Right renal pelvis (tissue), 4 donors: ENCODE measurements at places on chromosomes 7 and 10. TPM values are rescaled to one million over a fixed set of nuclear protein-coding genes. Genes with fewer than 3 reads are reported as not detected.

- DNase-seq, result no peak
These were observed 4.7 kb upstream of the IGF2BP3 start for GRCh38 chr7:23474829-23475575.

DNA sequence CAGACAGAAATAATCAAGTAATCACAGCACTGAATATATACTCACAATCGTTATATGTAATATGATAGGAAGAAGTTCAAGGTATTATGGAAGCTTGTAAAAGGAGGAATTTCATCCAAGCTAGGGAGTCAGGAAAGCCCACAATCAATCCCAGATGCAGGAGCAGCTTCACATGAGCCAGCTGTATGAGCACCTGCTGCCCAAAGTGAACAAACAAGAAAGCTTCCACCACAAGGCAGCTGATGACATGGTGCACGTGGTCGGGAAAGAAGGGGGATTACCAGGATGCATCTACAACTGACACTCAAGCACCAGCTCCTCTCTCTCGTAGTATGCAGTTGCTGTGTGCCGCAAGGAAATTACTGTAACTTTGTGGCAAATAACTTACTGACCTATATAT, 225.2 kb downstream of the XPNPEP1 start:
- no peak for DNase-seq

- DNase-seq, result no peak
These were observed 139.3 kb downstream of the TWIST1 start for GRCh38 chr7:18978108-18978495.

- no peak for DNase-seq
These were observed 42.3 kb downstream of the PRKCQ start for GRCh38 chr10:6537770-6538169.

DNA sequence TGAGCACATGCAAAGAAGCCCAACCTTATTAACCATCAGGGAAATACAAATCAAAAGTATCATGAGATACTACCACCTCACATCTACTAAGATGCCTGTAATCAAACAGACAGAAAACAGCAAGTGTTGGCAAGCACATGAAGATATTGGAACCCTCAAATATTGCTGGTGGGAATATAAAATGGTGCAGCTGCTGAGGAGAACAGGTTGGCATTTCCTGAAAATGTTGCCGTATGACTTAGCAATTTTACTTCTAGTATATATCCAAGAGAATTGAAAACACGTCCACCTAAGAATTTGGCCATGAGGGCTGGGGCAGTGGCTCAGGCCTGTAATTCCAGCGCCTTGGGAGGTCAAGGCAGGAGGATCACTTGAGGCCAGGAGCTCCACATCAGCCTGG, 39.4 kb upstream of the TNRC18 start:
- no peak for DNase-seq

DNA sequence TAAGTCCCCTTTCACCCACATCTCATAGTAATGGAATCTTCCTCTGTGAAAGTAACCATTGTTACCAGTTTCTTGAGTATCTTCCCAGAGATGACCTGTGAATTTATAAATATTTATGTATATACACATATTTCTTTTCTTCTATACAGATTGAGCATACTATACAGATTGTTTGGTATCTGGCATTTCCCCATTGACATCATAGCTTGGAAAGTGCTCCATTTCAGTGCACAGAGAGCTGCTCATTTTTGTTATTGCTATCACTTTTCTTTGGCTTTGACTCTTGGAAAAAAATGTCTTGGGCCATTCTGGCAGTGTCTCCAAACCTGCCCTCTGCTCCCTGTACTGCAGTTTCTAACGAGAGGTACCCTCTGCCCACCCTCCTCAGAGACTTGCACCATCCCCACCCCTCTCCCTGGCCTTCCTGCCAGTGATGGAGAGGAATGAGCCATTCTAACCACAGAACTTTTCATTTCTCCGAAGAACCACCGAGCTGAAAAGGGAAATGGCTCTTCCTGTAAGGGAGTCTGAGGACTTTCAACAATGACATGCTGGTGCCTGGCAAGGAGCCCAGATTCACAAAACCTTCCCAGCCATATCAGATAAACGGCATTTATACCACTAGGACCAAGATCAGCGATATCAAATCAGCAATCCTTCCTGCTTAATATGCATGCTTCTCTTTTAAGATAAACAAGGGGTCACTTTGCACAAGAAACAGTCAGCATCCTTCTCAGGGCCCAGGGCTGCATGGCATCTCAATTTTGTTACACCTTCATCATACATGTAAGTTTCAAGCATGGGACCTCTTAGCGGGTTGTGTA, 19.7 kb upstream of the CCSER2 start:
- no peak for DNase-seq

DNA sequence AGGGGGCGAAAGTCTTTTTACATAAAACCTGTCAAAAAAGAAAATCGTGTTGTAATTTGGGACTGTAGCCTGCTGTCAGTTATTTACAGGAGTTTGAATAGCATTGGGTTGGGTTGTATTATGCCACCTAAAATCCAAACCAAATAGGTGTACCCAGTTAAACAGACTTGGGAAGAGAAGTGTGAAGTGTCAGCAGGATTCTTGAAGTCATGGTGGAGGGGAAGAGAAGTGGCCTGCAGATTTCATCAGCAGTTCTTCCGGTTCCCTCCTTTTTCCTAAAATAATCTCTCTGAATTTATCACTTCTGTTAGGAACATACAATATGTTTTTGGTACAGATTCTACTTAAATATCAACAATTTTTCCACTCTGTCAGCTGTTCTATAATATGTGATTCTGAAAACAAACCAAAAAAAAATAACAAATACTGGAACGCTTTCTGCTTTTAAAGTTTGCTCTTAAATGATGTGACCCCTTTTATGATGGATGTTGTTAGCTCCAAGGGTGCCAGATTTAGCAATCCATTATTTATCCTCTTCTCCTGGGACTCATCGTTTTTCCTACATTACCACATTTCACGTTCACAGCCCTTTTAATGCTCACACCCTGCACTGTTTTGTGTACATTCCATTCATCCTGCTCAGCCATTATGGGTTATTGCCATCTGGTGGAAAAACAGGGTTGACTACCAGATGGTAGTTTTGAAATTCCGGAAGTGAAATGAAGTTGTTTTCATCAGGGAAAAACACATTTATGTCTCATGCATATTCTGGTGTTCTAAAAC, 18.7 kb upstream of the ARHGAP12 start:
- DNase-seq, result no peak

GRCh38 chr7:2853147-2853546, 9.0 kb upstream of the GNA12 start:
- DNase-seq, result no peak

- no peak for DNase-seq
These were observed 58.9 kb downstream of the LRGUK start for GRCh38 chr7:134186027-134186426.

GRCh38 chr10:51937308-51938140, 238.1 kb upstream of the CSTF2T start:
- DNase-seq, result no peak

DNA sequence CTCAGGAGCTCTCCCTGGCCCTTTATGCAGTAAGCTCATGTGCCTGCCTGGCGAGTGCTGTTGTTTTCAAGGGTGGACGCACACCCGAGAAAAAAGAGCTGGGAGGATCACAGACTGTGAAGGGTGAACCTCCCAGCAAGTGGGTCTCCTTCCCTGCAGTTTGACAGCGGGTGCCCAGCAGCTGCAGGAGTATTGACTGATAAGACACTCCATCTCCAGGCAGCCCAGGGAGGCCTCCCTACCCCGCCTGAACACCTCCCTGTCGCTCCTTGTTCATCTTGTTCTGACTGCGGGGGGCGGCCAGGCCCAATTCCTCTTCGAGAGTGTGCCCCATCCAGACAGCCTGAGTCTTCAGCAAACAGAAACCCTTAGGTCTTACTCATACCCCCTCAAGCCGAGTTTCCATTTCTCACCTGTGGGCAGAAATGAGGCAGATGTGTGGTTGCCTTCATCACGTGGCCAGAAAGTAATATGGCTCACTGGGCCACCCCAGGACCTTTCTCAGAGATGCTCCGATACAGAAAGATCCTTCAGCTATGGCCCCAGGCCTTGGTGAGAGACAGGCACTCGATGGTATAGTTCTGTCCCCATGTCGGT, 17.2 kb downstream of the MDH2 start:
- DNase-seq, result no peak

DNA sequence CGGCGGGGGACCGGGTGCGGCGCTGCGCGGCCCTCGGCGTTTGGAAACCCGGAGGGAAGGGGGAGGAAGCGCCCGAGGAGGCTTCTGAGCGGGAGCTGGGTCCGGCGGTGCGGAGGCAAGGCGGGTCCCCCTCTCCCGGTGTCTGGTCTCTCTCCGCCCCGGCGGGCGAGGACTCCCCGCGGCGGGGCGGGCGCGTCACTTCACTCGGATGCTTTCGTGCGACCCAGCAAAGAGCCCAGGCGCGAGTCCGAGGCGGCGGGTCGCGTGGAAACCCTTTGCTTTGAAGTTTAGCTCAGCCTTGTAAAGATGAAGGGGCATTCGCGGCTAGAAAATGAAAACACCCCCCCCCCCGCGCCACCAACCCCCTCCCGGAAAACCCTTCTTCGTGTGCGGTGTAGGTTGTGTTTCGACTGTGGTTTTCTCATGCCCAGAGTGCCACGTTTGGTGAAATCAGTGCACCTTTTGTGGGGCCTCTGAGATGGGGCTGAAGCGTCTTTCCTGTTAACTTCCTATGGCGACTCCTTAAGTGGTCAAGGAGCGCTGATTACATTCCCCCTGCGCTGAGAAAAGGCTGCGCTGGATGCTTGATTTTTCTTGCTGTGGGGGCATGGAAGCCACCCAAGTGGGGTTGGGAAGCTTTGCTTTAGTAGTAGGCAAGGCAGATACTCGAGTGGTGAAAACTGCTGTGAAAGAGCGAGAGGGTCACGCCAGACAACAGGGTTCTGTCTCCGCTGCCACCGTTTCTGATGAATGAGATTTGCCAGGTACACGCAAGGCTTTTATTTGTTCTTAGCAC, 876 bp downstream of the GNAI1 start:
- no peak for DNase-seq

DNA sequence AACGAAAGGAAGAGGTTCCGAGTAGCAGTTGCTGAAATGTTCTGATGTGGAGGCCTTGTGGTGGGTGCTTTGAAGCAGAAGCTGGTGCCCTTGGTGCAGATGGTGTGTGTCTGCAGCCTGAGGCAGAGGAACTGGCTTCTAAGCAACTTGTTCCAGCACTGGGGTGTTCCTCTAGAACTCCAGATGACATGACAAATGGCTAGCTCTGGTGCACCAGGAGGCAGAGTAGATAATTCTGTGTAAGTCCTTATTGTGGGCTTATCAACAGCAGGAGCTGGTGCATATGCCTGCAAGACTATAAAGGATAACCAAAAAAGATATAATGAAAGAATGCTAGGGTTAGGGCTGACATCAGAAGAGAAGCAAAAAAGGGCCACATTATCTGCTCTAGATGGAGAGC, 76.5 kb downstream of the ARL5B start:
- no peak for DNase-seq

GRCh38 chr7:129889133-129889844, 63.5 kb downstream of the UBE2H start:
- no peak for DNase-seq

DNA sequence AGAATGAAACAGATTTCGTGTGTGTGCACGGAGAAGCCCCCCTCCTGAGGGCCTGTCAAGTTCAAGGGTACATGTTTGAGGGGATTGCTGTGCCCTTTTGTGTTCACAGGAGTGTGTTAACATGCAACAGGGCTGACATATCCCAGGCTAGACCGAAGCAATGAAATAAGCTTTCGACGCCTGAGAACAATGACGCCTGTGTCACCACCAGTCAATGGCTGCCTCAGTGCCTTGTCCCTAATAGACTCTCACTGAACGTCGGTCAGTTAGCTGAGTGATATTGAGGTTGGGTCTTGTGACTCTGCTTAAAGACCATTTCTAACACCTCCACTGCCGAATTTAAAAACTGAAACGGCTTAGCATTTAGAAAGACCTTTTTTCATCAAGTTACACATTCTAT, 175.2 kb upstream of the TCF7L2 start:
- DNase-seq, result no peak

- DNase-seq, result no peak
These were observed 121.3 kb downstream of the BMPER start for GRCh38 chr7:34026481-34027190.

GRCh38 chr10:100100651-100101184, 19.0 kb upstream of the CPN1 start:
- DNase-seq, result no peak

GRCh38 chr7:39269034-39269433, 291.3 kb downstream of the POU6F2 start:
- DNase-seq, result no peak

- no peak for DNase-seq
These were observed 2.1 kb downstream of the GHRHR start for GRCh38 chr7:30965883-30966282.

- DNase-seq, result no peak
These were observed 47.3 kb downstream of the CHST3 start for GRCh38 chr10:72011468-72011867.

DNA sequence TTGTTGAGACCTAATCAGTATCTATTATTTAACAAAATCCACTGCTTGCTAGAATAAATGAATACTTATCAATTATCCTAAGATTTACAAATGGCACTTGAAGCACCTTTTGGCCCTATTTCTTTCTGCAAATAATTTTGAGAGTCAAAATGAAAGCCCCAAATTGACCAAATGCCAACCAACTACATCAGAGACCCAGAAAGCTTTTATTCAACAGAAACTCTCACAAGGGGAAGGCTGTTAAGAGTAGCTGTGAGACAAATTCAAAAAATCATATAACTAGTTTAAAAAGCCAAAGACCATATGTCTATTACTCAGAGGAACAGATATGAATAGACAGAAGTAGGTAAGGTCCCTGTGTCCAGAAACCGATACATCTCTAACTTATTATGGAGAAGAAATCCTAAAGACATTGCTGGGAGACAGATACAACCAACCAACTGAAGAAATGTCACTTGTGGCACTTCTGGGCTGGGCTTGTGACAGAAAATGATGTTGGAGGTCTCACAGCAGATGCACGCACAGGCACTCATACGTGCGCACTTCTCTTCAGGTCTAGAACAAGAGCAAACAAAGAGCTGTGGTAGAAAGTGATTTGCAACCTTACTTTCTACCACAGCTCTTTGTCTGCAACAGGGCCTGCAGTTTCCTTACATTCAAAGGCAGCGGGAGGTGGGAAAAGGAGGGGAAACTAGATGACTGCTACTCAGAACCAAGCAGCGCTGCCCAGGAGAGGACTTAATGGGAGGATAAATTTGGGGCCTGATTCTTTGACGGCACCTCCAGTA, 58.6 kb upstream of the KCNIP2 start:
- no peak for DNase-seq

- DNase-seq, result no peak
These were observed 66.7 kb downstream of the SORCS3 start for GRCh38 chr10:104707602-104708459.

- no peak for DNase-seq
These were observed 61.4 kb downstream of the ABI1 start for GRCh38 chr10:26799342-26799741.

GRCh38 chr10:71700731-71701368, 18.7 kb downstream of the C10orf105 start:
- no peak for DNase-seq

- DNase-seq, result no peak
These were observed 828 bp downstream of the BNIP3 start for GRCh38 chr10:131980761-131981428.

PLEKHS1 gene
- 0.20 TPM for polyA plus RNA-seq

PLAC9 gene
- polyA plus RNA-seq, result 23.8 TPM

TDRD1 gene
- polyA plus RNA-seq, result not detected

EPHB4 gene
- 86.1 TPM for polyA plus RNA-seq

CALHM2 gene
- 15.0 TPM for polyA plus RNA-seq

HOGA1 gene
- 37.5 TPM for polyA plus RNA-seq

RET gene
- 26.1 TPM for polyA plus RNA-seq

STRIP2 gene
- polyA plus RNA-seq, result 2.9 TPM

RPEL1 gene
- 0.17 TPM for polyA plus RNA-seq

WDR86 gene
- 26.3 TPM for polyA plus RNA-seq

TEX47 gene
- not detected for polyA plus RNA-seq
